ENCODE measurements at places on chromosomes 3 and 15.
A peak's percentile ranks its signal among the peaks of the same experiment; 100 is the strongest.

- peak; percentile 11 for DNase-seq
These were observed 412.0 kb downstream of the FHIT start for GRCh38 chr3:60839246-60839645.

DNA sequence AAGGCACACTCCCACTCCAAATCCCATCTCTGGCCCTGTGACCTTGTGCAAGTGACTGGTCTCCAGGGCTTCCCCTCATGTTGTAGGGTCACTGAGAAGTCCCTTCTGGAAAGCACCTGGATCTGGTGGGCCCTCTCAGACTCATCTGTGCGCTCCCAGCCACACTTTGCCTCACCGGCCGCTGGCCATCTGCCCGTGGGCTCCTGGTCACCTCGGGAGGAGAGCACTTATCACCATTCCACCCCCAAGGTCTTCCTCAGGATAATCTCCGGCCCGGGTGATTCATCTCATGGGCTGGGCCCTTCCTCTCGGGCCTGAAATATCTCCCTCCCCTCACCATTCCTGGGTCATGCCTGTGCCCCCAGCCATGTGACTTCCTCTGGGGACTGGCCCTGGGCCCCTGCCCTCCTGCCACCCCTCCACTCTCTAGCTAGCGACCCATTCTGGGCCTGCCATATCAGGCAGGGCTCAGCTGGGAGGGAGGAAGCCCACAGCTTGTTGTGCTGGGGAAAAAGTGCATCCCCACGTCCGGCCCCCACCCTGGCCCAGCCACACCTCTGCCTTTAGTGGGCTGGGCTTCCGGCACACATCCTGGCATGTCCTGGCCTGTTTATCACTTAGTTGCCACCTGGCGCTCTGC lies 10.6 kb upstream of the WNT7A start:
- no peak for DNase-seq

DNA sequence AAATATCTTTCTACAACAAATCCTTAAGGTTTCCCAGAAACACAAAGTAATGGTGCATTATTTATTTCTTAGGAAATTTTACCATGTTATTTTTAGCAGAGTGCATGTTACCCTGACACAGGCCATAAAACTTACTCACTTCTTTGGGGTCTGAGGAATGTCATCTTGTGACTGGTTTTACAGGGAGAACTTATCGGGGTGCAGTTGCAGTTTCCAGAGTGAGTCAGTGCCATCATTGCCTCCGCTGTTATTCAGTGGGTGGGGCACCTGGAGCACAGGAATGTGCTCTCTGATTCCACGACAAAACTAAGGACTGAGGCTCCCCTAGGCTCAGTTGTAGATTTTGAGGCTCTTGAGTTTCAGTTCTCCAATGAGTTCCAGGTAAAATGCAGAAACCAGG lies 11.1 kb upstream of the GREM1 start:
- no peak for DNase-seq

GRCh38 chr3:169082634-169083033 lies 580.9 kb downstream of the MECOM start:
- no peak for DNase-seq

GRCh38 chr15:98794211-98794610 lies 145.9 kb downstream of the IGF1R start:
- DNase-seq = peak; percentile 73

DNA sequence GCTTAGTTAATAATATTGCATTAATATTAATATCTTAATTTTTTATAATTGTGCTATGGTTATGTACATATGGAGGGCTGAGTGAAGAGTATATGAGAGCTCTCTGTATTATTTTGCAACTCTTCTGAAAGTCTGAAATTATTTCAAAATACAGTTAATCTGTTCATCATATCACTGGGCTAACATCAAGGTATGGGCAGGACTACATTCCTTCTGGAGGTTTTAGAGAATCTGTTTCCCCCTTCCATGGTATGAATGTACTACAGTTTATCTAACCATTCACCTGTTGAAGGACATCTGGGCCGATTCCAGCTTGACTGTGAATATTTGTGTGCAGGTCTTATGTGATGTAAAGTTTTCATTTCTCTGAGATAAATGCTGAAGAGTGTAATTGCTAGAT lies 5.1 kb downstream of the IL20RB start:
- no peak for DNase-seq
